Epithelial cell of umbilical artery (primary cell): ENCODE measurements at places on chromosomes 1 and 21. TPM values are rescaled to one million over a fixed set of nuclear protein-coding genes. Genes with fewer than 3 reads are reported as not detected.

RAB29 gene
- total RNA-seq = 19.5 and 30.7 TPM in 2 replicates

AADACL4 gene
- not detected in 2 replicates for total RNA-seq

TSPAN1 gene
- total RNA-seq = 1.3 and 2.0 TPM in 2 replicates

SKI gene
- total RNA-seq = 14.0 TPM in 2 replicates

C2CD2 gene
- 21.1 and 35.3 TPM in 2 replicates for total RNA-seq

OR2T33 gene
- total RNA-seq = not detected in 2 replicates

VASH2 gene
- 0.30 and 0.32 TPM in 2 replicates for total RNA-seq

KHDRBS1 gene
- 68.2 and 71.4 TPM in 2 replicates for total RNA-seq

OR2M3 gene
- not detected in 2 replicates for total RNA-seq

OR2T11 gene
- total RNA-seq = not detected in 2 replicates

GPR157 gene
- total RNA-seq = 2.3 and 17.2 TPM in 2 replicates

MOV10 gene
- 26.3 and 42.6 TPM in 2 replicates for total RNA-seq

CFAP107 gene
- not detected in 2 replicates for total RNA-seq

OR10Z1 gene
- not detected in 2 replicates for total RNA-seq

OR2T29 gene
- not detected in 2 replicates for total RNA-seq

PFDN2 gene
- total RNA-seq = 96.8 and 148 TPM in 2 replicates

SMIM1 gene
- 3.2 TPM in 1 of 2 replicates, not detected in the other for total RNA-seq

AADACL3 gene
- not detected in 2 replicates for total RNA-seq

CCDC30 gene
- total RNA-seq = 0.32 and 0.46 TPM in 2 replicates

TUFT1 gene
- 2.6 and 5.5 TPM in 2 replicates for total RNA-seq

ZNF648 gene
- total RNA-seq = not detected in 2 replicates
